ENCODE measurements at places on chromosomes 5 and 9.

DNA sequence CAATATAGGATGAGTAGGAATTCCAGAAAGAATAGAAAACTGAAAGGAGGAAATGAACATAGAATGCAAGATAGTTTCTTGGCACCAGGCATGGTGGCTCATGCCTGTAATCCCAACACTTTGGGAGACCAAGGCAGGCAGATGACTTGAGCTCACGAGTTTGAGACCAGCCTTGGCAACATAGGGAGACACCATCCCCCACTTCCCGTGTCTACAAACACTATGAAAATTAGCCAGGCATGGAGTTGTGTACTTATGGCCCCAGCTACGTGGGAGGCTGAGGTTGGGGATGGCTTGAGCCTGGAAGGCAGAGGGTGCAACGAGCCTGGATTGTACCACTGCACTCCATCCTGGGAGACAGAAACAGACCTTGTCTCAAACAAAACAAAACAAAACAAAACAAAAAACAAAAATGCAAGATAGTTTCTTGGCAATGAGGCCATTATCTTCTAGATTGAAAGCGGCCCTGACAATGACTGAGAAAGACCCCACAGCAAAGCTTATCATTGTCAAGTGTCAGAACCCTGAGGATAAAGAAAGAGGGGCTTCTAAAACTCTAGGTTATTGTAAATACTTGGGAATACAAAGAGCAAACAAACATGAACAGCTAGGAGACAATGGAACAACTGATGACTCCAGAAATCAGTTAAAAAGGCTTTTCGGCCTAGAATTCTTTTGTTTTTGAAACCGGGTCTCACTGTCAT lies 9.2 kb downstream of the SQSTM1 start:
- DNase-seq, result no peak

- DNase-seq, result no peak
Measured at GRCh38 chr5:125487231-125487630, 740.8 kb upstream of the ZNF608 start.

GRCh38 chr5:126587551-126588390 lies 7.2 kb downstream of the ALDH7A1 start:
- DNase-seq, result no peak

GRCh38 chr9:124248066-124248465 lies 9.7 kb upstream of the NEK6 start:
- no peak for DNase-seq

DNA sequence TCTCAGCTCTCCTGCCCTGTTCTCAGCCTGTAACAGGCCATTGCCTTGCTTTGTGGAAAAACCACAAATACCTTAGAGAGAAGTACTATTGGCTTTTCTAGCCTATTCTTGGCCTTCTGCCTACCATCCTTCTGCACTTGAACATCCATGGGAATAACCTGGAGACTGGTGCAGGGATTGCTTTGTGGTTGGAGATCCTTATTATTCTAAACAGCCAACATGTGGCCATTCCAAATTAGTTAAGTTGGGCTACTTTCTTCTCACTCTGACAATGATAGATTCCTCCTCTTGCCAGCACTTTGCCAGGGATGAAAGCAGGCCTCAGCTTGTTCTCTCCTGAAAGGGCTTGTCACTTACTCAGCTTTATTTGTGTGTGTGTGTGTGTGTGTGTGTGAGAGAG lies 240.4 kb downstream of the GLIS3 start:
- DNase-seq, result no peak

DNA sequence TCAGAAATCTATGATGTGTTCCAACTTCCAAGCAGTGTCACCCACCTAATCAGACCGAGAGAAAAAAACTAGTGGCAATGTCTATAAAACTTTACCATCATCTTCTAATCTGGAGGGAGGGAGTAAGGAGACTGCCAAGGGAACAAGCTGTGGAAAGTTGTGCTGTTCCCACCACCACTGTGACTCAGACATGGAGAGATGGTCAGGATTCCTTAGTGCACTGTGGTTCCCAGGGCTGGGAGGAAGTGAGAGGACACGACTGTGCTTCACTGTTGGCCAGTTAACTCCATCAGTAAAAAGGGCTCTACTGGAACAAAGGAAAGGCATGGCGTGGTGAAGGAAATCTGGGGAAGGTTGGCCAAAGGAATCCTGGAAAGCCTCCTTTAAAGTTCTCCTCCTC lies 18.8 kb downstream of the TICAM2 start:
- DNase-seq, result no peak

DNA sequence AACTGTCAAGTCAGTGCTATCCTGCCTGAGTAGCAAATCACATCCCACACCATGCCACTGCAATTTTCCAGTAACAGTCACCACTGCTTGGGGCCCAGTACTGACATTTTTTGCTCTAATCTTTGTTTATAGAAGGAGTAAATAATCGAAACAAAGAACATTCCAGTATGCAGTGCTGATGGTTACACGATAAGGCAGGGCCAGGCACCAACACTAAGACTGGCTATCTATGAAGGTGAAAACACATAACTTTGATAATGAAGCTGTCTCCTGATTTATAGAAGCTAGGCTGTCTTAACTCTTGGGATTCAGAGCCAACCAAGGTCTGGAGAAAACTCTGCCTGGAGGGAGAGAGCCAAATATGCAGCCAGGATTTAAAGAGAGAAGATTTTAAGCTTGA lies 365.3 kb downstream of the BNC2 start:
- no peak for DNase-seq
